ENCODE measurements at places on chromosomes 6 and 20. TPM values are rescaled to one million over a fixed set of nuclear protein-coding genes. Genes with fewer than 3 reads are reported as not detected.
A peak's percentile ranks its signal among the peaks of the same experiment; 100 is the strongest.

GRCh38 chr6:105501826-105502344 is 99.0 kb upstream of the PREP start:
- no peak for DNase-seq

- DNase-seq: no peak
These were observed 12.1 kb upstream of the SNHG17 start for GRCh38 chr20:38447251-38447661.

DNA sequence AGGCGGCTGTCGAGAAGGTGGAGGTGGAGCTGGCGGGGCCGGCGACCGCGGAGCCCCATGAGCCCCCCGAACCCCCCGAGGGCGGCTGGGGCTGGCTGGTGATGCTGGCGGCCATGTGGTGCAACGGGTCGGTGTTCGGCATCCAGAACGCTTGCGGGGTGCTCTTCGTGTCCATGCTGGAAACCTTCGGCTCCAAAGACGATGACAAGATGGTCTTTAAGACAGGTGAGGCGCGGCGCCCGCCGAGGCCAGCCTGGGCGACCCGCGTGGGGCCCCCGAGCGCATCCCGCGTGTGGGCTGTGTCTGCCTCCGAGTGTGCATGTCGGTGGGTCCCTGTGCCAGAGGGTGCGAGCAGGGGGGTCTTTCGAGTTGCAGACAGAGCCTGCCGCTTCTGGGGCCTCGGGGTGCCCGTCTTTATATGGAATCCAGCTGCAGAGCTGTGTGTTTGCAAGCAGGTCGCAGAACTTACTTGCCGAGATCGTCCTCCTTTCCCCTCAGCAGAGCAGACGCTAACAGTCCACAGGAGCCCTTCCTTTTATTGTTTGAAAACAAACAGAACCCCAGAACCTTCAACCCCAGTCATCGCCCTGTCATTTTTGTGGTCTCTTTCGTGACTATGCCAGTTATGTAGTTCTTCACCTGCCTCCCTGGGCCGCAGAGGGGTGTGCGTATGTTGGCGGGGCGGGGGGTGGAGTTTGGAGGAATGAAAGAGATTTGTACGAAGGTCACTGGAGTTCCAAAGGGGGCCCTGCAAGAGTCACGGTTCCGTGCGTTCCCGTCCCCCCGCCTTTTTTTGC is 766 bp downstream of the SLC16A10 start:
- peak; percentile 77 for DNase-seq

DNA sequence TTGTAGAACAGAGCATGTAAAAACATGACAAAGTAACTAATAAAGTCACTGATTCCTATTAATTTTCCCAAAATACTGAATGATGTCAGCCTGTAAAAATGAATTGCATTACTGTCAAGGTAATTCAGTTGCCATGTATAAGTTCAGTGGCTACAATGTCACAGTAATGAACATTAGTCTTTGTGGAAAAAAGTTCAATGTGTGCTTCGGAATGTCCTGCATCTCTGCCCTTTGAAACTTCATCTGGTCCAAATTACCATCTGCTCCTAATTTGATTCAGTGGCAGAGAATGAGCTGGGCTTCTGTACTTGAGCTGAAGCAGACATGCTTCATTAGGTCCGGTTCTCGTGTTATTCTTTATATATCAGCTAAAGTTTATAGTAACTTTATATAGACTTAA is 567.4 kb downstream of the COL12A1 start:
- DNase-seq: no peak

GRCh38 chr6:87115402-87116135 is 20.7 kb upstream of the CGA start:
- peak; percentile 41 for DNase-seq

The PPIL6 gene
- 0.46 TPM for total RNA-seq
